ENCODE measurements at places on chromosomes 4 and X.

DNA sequence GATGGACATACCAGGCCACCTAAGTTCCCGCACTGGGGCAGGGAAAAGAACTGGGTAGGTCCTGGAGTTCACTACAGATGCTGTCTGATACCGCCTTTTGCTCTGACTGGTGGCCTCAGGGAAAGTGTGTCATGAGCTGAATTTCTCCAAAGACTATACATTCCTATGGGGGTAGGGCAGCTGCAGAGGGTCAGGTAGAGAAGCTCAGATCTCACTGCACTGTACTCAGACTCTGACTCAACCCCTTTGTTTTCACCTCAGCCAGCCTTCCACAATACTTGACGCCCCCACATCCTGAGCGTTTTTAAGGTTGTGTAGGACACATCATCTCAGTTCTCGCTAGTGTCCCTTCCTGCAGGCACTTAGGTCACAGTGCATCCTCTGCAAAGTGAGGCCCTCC lies 7.8 kb downstream of the GATB start:
- no peak for DNase-seq

DNA sequence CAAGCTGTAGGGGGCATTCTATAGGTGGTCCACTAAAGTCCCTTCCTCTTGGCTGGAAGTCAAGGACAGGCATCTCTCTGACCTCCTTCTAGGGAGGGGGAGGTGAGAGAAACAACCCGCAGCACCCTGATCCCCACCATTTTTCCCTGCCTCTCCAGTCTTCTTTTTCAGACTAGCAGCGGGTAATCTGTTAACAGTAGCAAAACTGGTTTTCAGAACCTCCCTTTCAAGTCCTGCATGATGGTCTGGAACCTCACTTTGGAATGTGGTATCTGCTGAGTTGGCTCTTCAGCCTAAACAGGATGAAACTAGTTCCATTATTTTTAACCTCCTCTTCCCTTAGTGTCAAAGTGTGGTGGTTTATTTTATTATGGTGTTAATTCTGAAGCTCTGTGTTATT lies 196.0 kb downstream of the NWD2 start:
- no peak for DNase-seq

DNA sequence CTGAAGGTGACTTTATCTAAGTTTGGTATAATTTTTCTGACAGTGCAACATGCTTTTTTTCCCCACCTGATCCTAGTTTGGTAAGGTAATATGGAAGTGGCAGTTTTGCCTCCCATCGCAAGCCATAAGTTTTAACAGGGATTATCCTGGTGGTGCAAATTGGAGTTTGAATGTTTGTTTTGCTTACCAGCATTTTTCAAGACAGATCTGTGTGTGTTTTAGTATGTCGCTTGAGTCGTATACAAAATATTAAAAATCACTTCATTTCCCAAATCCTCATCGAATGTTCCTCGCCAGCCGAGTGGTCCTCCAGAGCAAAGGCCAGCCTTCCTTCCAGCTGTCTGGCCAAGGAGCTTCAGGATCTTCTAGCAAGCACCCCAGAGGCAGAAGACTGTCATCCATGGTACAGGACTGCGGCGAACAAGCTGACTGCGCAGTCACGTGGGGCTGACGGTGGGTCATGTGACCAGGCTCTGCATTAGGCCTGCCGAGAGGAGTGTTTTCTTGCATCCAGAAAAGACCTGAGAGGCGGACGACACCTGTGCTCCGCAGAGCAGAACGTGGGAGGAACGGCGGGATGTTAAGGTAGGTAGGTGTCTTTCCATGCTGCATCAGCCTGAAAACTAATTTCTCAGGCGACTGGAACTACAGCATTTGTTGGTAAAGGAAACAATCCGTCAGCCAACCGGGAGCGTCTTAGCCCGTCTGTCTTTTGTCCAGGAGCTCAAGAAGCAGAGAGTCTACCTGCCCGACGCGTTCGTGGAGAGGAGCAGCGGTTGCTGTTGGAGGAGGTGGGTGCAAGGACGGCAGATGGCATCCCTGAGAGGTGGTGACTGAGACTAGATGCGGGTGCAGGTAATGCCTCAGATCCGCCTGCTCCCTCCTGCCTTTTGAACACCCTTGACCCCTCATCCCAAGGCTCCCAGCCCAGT lies at the start of gene GPRASP3:
Gene GPRASP3, plus strand, starts transcription at position 507 of the 932 bp plus-strand sequence. CDS start 28,253 bp downstream, outside the sequence.
- DNase-seq: peak; percentile 23

GRCh38 chr4:10607206-10607605 lies 77.4 kb downstream of the CLNK start:
- DNase-seq: no peak

DNA sequence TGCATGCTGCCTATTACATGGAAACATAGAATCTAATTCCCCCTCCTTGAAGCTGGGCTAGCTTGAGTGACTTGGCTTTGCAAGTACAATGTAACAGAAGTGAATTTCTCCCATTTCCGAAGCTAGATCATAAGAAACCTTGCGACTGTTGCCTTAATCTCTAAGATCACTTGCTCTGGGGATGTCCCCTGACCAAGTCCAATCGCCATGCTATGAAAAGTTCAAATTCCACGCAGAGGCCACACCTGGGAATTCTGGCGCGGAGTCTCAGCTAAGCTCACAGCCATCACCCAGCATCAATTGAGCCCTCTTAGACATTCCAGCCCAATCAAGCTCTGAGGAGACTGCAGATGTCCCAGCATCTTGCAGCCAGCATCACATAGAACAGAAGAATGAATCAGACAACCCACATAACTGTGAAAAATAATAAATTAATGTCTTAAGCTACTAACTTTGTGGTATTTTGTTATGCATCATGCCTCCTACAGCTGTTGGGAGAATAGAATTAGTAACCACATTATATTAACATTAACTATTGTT lies 27.0 kb downstream of the GPM6A start:
- DNase-seq: no peak

DNA sequence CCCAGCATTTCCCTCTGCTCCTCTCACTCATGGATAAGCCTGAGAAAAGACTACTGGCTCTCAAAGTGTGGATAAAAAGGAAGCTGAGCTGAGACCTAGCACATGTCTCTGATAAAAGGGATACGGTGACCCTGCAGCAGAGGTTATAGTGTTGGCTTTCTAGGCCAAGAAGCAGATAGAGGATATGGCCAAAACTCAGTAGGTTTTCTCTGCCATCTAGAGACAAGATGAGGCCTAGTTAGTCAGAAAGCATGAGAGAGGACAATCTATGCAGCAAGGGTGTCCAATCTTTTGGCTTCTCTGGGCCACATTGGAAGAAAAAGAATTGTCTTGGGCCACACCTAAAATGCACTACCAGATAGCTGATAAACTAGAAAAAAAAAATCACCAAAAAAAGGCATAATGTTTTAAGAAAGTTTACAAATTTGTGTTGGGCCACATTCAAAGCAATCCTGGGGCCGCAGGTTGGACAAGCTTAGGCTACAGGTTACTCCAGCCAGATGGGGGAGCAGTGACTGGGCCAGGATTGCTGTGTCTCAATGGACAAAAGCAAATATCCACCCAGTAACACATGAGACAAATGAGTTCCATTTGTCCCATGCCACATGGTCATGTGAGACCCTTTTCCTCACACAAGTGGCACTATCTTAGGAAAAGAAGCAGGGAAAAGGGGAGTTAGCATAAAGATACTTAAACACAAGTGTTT lies 411.4 kb downstream of the INPP4B start:
- no peak for DNase-seq

DNA sequence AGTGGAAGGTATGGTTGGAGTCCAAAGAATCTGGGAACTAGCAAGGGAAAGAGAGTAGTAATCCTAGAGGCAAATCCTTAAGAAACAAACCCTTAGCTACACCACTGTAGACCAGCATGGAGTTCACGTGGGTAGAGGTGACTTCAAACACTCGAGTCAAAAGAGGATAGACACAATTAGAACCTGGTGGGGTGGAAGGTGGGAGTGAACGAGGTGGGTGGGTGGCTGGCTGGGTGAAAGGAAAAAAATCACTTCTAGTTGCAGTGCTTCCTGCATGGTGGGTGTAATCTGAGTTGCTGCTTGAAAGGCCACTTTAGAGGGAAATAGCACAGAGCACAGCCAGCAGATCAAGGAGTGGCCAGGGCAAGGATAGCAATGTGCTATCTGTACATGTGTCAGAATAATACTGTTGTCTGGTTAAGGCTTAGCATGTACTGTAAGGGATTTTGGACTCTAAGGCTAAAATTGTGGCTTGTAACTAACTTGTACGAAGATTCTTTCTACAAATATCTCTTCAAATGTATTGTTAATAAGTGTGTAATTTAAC lies 356.2 kb downstream of the GRIA2 start:
- no peak for DNase-seq

DNA sequence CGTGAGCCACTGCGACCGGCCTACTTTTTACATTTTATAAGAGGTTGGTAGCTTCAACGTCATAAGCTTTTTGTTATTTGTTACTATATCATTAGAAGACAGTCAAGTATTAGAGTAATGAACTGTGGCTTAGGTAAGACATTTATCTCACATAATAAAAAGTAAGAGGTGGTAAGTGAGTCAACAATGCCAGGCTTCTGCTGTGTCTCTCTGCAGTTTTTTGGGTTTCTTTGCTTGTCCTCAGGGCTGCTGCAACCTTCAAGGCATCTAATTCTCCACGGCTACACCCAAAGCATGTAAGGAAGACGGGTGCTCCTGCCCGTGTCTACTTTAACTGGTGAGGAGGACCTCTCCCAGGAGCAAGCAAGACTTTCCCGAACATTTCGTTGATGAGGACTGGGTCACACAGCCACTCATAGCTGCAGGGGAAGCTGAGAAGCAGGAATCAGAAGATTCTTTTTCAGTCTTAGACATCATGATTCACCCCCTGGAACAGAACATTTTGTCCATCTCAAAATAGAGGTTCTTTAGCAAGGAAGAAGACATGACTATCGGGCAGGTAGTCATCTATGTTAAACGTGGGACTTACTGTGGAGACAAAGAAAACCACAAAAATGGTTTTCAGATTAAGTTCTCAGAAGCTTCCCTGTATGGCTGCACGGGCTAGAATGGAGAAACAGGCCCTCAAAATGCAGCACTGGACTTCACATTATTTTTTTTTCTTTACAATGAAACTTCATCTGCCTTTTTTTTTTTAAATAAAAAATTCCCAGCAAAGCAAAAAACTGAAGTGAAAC lies 13.0 kb upstream of the RHOH start:
- DNase-seq: no peak

GRCh38 chrX:111896148-111896547 lies 20.2 kb downstream of the TRPC5OS start:
- no peak for DNase-seq

DNA sequence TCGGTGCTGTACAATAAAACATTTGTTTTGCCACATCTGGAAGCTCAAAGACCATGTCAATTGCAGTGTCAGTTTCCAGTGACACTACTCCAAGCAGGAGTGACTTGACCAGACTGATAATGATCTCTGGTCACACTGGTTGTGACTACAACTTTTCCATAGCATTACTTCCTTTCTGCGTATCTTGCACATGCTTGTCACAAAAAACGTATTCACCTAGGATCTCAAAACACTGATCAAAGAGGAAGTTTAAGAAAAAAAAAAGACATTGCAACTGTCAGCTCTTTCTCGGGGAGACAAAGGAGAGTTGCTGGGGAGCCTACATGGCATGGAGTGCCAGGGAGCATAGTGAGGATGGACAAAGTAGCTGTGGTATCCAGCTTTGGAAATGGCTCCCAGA lies 60.6 kb downstream of the OPHN1 start:
- no peak for DNase-seq

DNA sequence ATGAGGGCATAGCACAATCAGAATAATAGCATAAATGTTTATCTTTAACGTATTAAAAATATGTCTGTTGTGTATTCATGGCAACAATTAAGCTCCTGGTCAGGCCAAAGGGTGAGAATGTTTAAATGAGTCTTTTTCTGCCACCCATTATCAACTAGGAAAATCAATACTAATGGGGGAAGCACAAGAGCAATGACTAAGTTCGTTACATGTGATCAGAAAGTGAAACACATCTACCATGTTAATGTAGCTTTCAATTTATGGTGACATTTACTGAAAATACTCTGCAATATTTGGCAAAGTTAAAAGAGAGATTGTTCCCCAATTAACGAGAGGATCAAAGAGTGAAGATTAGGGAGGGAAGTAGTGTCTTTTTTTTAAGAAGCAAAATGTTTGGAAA lies 143.7 kb downstream of the NAA11 start:
- no peak for DNase-seq

DNA sequence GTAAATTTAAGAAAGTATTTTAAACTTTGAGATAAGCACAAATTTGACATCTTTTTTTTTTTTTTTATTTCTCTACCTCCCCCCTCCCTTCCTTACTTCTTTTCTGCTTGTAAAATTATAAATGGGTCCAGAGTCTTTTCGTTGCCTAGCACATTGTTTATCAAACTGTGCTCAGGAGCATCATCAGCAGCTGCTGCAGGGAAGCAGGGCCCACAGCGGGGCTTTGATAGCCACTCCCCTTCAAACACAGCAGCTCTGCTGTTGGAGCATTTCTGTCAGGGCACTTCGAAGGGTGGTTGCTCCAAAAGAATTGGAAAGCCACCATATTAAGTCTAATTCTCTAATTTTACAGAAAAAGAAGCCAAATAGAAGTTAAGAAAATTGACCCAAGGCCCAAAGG lies 588.3 kb downstream of the SPRY1 start:
- no peak for DNase-seq

- no peak for DNase-seq
Observed at GRCh38 chrX:136691028-136691809, 43.3 kb downstream of the CD40LG start.

GRCh38 chr4:41542526-41543275 lies 4.7 kb downstream of the LIMCH1 start:
- no peak for DNase-seq

DNA sequence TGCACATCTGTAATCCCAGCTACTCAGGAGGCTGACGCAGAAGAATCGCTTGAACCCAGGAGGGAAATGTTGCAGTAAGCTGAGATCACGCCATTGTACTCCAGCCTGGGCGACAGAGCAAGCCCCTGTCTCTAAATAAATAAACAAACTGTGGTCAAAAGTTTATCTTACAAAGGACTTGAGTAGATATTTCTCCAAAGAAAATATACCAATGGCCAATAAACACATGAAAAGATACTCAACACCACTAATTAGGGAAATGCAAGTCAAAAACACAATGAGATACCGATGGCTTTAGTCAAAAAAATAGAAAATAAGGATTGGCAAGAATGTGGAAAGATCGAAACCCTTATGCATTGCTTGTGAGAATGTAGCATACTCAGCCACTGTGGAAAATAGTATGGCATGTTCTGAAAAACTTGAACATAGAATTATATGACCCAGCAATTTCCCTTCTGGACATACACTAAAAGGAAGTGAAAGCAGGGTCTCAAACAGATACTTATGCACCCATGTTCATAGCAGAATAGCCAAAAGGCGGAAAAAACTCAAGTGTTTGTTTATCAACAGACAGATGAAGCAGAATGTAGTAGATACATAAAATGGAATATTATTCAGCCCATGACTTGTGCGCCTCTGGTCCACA lies 2.0 kb upstream of the CFAP97 start:
- DNase-seq: no peak

GRCh38 chr4:54547299-54548097 lies 110.3 kb upstream of the KIT start:
- peak; percentile 47 for DNase-seq

GRCh38 chrX:136497556-136498052 lies at the start of gene HTATSF1:
TSS of gene HTATSF1 (plus strand) at chrX:136497592. CDS start at chrX:136497685, 93 bp downstream.
- DNase-seq: no peak

- DNase-seq: no peak
Observed at GRCh38 chr4:38075370-38076152, 115.4 kb downstream of the PTTG2 start.

Measured in NCI-H2029 treated with DMSO at 0.1 percent for 48 hours (cell line).